Mesothelial cell of epicardium (in vitro differentiated cells): ENCODE measurements at places on chromosomes 12 and 14. TPM values are rescaled to one million over a fixed set of nuclear protein-coding genes. Genes with fewer than 3 reads are reported as not detected.

Gene CLEC2A
- 0.29 TPM in 1 of 3 replicates, not detected in the others for total RNA-seq

DNA sequence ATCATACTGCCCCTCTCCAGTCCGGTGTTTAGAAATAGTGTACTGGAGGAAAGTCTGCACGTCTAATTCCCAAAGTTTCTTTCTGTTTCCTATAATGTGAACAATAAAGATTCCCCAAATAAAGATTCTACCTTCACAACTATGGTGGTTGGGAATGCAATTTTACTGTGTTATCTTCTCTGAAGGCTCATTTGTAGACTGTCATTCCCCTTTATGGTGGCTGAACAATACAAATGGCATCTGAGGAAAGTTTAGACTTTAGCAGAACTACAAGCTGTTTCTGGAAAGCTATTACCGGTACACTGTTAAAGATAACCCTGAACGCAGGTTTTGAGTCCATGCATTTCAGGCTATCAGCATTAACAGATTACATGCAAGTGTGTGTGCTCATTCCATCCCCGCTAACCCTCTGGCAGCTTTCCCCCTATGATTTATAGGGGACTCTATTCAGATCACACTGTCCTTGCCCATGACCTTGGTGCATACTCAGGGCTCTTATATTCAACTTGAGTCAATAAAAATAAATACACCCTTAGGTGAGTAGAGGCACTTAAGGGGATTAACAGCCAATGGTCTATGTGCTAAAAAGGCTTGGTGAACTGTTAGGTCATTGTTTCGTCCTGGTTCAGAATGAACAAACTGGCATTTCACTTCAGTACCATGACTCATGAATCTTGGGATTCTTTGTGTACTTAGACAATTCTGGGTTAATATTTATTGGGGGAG, 60.7 kb upstream of the PYGL start:
- H3K27ac ChIP-seq, result no peak overlapping the region
- H3K27me3 ChIP-seq, result peaks cover 3% of the 10 kb centered on the region
- H3K4me1 ChIP-seq, result peaks cover 57% of the 10 kb centered on the region
- H3K36me3 ChIP-seq, result peaks cover 3% of the 10 kb centered on the region
- no peak for DNase-seq

DNA sequence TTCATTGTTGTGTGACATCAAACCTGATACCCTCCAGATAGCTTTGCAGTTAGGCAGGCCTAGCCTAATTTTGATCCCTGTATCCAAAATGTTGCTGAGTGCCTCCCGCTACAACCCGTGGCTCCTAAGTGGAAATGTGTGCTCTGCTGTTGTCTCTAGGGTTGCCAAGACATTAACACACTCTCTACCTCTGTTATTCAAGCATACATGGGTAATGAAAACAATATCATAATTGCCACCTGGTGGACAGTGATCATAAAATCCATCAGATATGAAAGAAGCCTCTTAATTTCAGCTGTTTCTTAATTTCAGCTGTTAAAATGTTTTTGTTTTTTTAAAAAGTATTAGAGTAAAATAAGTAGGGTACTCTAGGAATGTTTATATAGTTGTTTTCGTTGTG, 93.5 kb downstream of the PLEKHA5 start:
- no peak overlapping the region for H3K4me3 ChIP-seq
- no peak for DNase-seq
- H3K27ac ChIP-seq, result no peak overlapping the region
- H3K27me3 ChIP-seq, result no peaks in the 10 kb centered on the region
- peaks cover 9% of the 10 kb centered on the region for H3K36me3 ChIP-seq

GRCh38 chr14:92657457-92658142, 90.8 kb downstream of the LGMN start:
- no peaks in the 10 kb centered on the region for H3K27me3 ChIP-seq
- no peak overlapping the region for H3K27ac ChIP-seq
- DNase-seq, result no peak
- H3K4me3 ChIP-seq, result no peak overlapping the region

DNA sequence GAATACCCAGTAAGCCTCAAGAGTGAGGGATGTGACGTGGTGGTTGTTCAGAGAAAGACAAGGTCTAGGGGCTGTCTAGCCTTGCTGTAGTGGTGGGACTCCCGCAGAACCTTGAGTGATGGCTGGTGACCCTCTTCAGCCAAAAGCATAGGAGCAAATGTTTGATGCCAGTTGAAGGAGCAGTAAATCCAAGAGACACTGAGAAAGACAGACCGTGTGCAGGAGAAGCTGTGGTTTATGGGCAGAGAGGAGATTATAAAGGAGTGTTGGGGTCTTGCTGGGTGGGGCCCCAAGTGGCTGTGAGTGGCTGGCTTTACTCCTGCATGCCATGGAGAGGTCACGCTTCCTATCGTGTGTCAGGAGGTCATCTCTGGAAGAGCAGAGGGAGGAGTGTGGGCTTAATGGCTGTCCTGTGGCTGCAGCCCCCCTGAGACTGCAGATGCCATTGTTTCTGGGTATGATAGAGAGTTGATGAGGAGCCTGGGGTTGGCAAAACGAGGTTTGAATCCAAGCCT, 152.0 kb upstream of the CCND2 start:
- H3K36me3 ChIP-seq, result no peaks in the 10 kb centered on the region
- H3K27me3 ChIP-seq, result no peaks in the 10 kb centered on the region
- peaks cover 13% of the 10 kb centered on the region for H3K4me1 ChIP-seq

- H3K36me3 ChIP-seq, result no peaks in the 10 kb centered on the region
- H3K27me3 ChIP-seq, result peaks cover 4% of the 10 kb centered on the region
- no peaks in the 10 kb centered on the region for H3K4me1 ChIP-seq
- H3K27ac ChIP-seq, result no peak overlapping the region
- H3K4me3 ChIP-seq, result no peak overlapping the region
These were observed 86.4 kb upstream of the NTF3 start for GRCh38 chr12:5345534-5345933.

Gene NINJ2
- total RNA-seq, result 0.69 to 1.6 TPM (median 1.1 TPM) in 3 replicates

Gene RNF31
- total RNA-seq, result 90.5 to 96.0 TPM (median 90.5 TPM) in 3 replicates

DNA sequence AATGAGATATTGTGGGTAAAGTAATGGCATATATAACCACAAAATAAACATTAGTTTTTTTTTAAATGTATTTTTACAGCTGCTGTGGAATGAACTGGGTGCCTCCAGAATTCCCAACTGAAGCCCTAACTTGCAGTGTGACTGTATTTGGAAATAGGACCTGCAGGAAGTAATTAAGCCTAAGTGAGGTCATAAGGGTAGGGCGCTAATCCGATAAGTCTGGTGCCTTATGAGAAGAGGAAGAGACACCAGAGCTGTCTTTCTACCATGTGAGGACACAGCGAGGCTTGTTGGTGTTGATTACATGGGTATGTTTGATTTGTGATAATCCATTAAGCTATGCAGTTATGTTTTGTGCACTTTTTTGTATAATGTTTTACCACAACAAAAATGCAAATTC, 136.8 kb downstream of the TPH2 start:
- H3K4me3 ChIP-seq, result no peak overlapping the region
- no peaks in the 10 kb centered on the region for H3K27me3 ChIP-seq
- no peak overlapping the region for H3K27ac ChIP-seq

DNA sequence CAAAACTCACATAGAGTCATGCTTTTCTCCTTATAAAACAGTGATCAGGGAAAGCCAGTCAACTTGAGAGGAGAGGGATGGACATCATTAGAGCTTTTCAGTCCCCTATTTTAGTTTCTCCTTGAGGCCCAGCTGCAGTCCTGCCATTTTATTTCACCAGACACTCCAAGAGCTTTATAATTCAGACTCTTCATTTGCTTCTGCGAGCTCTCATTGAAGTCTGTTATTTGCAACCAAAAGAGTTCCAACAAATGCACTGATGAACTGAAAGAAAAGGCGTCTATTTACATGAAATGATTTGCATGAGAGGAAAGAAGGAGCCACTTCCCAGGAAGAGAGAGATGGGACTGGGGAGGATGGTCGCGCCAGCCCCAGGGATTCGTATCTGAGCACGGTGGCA, 86.8 kb downstream of the NDUFA12 start:
- H3K4me1 ChIP-seq, result no peaks in the 10 kb centered on the region
- H3K27ac ChIP-seq, result no peak overlapping the region
- no peaks in the 10 kb centered on the region for H3K36me3 ChIP-seq
- H3K4me3 ChIP-seq, result no peak overlapping the region
- H3K27me3 ChIP-seq, result peaks cover 2% of the 10 kb centered on the region
